ENCODE measurements at places on chromosomes 3 and 15.

DNA sequence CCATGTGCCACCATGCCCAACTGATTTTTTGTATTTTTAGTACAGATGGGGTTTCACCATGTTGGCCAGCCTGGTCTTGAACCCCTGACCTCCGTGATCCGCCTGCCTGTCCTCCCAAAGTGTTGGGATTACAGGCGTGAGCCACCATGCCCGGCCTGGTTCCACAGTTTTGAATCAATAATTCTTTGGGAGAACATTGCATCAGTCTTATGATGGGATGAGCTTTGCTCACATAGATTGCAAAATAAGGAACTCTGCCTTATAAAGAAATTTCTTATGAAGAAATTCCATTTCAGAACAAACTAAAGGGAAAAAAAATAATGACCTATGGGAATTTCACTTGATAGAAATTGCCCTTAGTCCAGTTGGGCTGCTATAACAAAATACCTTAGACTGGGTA lies 15.8 kb upstream of the TMPRSS7 start:
- no peak for DNase-seq

DNA sequence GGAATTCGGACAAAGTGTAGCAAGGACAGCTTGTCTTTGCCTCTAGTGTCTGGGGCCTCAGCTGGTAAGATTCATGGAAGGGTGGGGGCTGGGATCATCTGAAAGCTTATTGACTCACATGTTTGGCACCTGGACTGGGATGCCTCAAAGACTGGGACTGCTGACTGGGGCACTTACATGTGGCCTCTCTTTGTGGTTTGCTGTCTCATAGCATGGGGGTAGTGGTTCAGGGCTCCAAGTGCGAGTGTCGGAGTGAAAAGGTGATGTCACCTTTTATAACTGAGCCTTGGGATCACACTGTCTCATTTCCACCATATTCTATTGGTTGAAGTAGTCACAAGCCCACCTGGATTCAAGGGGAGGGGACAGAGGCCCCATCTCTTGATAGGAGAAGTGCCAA lies 6.8 kb downstream of the MFSD1 start:
- no peak for DNase-seq

DNA sequence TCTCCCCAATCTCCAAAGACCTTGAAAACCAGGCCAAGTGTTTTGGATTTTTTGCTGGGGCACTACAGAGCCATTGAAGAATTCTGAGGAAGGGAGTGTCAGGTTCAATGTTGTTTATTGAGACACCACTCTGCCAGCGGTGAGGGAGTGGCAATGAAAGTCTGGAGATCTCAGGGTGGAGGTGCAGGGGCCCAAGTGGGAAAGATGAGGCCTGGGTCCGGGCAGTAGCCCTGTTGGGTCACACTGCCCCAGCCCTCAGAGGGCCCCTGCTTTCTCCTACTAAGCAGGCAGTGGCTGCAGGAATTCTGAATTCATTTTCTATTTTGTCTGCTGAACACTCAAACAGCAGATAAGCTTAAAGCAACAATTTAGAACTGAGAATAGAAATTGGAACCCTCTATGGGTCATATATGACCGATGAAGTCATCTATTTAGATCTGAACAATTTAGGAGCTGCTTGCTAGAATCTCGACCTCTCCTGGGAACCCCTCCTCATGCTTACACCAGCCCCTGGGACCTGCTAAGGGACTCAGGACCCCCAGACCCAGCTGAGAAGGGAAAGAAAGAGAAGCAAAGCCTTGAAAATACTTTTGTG lies 17.9 kb downstream of the HRH1 start:
- no peak for DNase-seq

DNA sequence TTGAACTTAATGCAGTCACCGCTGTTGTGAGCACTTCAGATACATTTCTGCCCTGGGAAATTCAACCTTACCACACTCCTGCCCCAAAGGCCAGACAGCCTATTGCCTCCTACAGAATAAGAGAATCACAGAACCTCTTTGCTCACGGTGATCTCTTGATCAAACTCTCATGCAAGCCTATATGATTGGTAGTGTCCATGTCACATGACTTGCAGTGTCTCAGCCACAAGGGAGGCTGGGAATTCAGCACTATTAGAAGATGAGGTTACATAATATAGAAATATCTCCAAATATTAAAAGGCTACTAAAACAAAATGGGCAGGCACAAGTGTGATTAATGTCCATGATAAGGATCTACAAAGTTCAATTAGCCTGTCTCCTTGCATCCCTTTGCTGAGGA lies 3.8 kb upstream of the PCOLCE2 start:
- DNase-seq = no peak

DNA sequence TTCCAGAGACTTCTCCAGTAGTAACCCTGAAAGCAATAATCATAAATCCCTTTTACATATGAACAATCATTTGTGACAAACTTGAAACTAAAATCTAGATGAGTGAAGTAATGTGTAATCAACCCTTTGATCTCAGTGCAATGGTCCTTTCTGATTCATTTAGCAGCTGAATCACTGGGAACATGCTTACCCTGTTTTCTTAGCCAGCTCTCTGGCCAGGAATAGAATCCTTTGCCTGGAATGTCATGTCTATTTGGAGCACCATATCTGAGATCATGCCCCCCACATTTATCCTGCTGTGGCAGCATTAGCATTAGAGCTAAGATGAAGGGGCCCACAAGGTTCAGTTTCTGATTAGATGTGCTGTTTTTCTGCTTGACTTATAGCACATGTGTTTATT lies 309.8 kb downstream of the OXSM start:
- DNase-seq = no peak

DNA sequence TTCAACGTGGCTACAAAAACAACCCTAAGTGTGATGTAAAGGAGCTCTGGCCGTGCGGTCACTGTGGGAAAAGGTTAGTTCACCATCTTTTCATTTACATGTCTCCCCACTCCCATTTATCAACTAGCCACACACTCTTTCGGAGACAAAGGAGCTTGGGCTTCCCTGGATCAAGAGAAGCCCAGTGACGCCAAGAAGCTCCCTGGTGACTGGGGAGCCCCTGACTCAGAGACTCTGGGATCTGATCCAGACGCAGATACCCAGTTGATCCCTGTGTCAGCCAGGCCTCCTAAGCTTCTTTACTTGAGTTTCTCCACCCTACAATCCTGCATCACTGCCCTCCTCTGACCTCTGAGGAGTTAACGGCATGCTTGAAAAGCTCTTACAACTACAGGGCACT lies 43.9 kb downstream of the HEG1 start:
- no peak for DNase-seq

DNA sequence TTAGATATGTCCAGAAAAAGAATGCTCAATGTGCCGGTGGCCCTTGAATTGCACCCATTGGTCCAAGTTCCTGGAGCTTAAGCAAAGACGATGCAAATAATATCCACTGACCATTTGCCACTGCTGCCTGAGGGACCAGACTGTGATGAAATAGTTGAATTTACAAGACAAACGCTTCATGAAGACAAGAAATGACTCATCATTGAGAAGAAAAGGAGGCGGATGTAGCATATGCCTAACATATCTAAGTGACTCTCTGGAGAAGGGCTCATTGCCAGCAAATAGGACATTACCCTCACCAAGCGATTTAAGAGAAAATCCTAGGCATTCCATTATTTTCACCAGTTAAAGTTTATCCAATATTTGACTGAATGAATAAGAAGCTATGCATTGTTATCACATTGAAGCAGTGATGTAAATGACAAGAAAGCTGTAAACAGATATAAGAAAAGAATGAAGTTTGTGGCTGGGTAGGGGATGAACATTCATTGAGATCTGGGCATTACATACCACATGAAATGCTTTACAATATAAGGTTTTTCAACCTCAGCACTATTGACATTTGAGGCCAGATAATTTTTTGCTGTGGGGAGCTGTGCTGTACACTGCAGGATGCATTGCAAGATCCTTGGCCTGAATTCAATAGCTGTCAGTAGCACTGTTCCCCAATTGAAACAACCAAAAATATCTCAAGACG lies 48.9 kb upstream of the CPNE4 start:
- DNase-seq = no peak

GRCh38 chr3:31957106-31957505 lies 24.0 kb downstream of the OSBPL10 start:
- no peak for DNase-seq

DNA sequence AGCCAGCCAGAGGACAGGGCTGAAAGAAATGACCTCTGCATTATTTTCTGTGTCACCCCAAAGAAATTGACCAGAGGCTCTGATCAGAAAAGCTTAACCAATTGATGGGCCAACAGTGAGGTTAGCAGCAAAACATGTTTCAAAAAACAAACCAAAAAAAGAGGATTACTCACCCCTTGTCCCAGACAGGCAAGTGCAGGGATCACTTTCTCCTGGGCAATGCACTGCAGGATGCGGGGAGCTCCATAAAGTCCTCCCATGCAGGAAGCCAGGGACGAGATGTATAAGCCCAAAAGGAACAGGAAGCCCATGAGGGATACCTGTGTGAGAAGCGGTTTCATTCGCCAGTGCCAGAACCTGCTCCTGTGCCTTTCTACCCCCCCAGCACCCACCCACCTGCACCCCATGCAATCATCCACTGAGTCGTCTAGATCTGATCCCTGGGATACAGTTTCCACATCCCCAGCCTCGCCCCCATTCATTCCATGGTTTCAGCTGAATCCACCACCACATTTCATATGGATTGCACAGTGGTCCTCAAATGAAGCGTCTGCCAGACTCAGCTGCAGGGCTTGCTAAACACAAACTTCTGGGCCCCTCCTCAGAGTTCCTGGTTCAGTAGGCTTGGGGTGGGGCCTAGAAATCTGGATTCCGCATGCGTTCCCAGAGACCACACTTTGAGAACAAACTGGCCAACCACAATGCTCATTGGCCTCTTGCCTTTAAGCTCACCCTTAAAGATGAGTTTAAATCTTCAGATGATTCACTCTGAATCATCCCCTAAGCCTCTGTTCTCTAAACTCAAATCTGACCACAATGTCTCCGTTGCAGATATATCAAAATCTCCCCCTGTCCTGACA lies 54.4 kb upstream of the HEG1 start:
- DNase-seq = no peak

DNA sequence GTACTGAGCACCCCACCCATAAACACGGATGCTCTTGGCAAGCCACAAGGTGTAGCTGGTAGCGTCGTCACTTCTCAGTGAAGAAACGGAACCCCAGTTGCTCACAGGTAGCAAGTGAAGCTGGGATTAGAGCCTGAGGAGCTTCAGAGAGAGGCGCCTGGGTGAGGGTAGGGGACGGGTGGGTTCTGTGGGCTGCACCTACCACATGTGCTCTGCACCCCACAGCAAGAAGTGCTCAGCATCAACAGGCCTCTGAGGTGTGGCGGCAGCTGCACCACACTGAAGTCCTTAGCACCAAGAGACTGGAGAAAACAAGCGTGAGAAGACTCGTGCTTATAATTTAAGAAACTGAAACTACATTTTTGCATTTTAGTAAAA lies 9.8 kb downstream of the MAP6D1 start:
- no peak for DNase-seq

DNA sequence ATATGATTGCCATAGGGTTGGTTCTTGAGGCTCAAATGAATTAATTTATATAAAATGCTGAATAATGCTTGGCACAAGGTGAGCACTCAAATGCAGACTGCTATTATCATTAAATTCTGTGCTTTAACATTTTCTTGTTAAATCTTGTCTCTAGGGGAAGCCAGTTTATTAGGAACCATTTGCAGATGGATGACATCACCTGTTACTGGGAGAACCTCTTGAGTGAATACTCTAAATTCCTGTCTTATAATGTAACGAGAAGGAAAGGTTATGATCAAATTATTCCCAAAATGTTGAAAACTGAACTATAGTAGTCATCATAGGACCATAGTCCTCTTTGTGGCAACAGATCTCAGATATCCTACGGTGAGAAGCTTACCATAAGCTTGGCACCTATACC lies 6.2 kb upstream of the TIMMDC1 start:
- DNase-seq = no peak

GRCh38 chr3:157956850-157957249 lies 149.4 kb downstream of the SHOX2 start:
- no peak for DNase-seq

DNA sequence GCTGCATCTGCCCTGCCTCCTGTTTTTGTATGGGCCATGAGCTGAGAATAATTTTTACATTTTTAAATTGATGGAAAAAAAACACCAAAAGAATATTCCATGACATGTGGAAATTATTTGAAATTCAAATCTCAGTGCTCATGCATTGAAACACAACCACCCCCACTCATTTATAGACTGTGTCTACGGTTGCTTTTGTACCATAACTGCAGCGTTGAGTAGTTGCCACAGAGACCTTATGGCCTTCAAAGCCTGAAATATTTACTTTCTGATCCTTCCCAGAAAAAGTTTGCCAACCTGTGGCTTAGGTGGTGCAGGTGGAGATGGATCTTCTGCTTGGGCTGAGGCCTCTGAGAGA lies 28.1 kb downstream of the ARNT2 start:
- DNase-seq = no peak

- DNase-seq = no peak
Observed at GRCh38 chr3:173257797-173258196, 116.8 kb upstream of the SPATA16 start.
